ENCODE measurements at places on chromosomes 11 and 22.

- DNase-seq = no peak
These were observed 75.8 kb downstream of the RAB30 start for GRCh38 chr11:82995754-82996398.

DNA sequence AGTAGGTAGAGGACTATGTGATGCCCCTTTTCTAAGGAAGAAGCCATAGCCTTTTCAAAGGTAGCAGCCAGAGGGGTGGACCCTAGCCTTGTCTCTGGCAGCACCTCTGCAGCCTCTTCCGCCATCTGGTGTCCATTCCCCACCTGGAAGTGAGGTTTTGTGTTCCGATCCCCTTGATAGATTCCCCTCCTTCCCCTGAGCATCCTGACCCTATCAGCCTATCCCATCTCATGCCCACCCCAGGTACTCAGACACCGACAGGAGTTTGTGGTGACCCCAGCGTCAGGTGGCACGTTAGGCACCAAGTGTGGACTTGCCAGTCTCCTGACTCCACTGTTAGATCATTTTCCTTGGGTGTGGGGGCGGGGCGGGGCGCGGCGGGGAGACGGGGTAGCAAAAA, 398 bp upstream of the FAM89B start:
- DNase-seq = no peak

GRCh38 chr11:4068962-4069361, 25.6 kb upstream of the RRM1 start:
- DNase-seq = no peak

- DNase-seq = no peak
These were observed 18.4 kb downstream of the FAM118B start for GRCh38 chr11:126229858-126230540.

DNA sequence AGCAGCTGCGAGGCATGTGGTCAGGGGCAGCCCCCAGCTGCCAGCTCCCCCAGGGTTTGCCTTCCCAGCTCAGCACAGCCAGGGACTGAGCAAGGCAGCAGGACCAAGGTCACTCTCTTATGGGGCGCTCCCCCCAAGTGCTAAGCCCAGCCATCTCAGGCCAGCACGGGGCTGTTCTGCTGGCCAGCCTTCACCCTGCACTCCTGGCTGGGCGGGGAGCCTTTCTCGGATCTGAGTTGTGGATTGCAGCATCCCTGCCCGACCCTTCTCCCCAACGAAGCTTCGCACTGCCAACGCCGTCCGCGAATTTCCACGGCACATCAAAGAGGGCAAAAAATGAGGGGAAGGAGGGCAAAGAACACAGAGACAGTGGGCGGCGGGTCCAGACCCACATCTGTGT, 42.5 kb upstream of the GAL start:
- DNase-seq = no peak

GRCh38 chr11:61168800-61169199, 7.6 kb upstream of the VPS37C start:
- no peak for DNase-seq
